ENCODE measurements at places on chromosomes 1 and 21. TPM values are rescaled to one million over a fixed set of nuclear protein-coding genes. Genes with fewer than 3 reads are reported as not detected.

- no peak for DNase-seq
These were observed 9.3 kb downstream of the SLC35A3 start for GRCh38 chr1:99979091-99979490.

C4BPB gene
- total RNA-seq = not detected

OR2M3 gene
- total RNA-seq = not detected

GRCh38 chr1:23930861-23931490 lies 17.8 kb upstream of the CNR2 start:
- no peak for DNase-seq

KCND3 gene
- not detected for total RNA-seq

- no peak for DNase-seq
These were observed 136.5 kb downstream of the FGGY start for GRCh38 chr1:59433440-59433813.

DNA sequence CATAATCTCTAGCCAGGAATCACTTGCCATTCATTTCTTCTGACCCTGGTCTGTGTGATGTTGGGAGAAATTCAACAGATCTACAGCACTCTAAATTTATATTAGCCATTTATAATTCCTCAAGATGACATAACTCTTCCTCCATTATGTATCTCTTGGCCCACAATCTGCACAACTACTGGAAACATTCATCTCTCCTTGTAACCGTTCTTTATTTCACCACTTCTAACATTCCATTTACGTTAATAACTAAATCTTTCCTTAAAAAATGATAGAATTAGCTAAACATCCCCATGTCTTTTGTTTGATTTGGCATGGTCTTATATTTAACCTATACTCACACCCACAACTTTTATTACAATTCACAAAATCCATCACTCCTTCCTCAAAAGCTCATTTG lies 166.0 kb downstream of the COL11A1 start:
- no peak for DNase-seq

GRCh38 chr1:116416854-116417513 lies 43.9 kb downstream of the ATP1A1 start:
- no peak for DNase-seq

- DNase-seq = no peak
These were observed 31.4 kb downstream of the PRDX6 start for GRCh38 chr1:173508541-173508940.

DNA sequence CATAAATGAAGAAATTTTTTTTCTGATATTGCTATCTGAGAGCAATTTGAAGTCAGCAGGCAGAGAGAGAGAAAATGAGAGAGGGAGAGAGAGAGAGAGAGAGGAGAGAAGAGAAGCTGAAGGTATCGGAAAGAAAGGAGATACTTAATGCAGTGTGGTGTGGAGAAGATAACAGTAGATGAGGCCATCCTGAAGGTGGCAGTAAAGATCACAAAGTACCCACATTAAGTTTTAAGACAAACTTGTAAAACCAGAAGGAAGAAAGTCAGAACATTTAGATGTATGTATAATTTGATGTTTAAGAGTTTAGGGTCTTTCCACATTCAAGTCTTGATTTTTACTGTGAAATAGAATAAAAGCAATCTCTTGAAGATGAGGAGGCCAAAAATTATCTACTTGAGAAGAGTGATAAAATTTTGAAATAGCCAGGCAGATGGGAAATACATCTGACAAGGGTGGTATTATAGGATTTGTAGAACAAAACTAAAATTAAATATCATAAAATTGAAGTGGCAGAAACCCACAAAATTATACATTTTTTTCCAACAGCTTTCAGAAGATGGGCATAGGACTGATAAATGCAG lies 1753.4 kb downstream of the MRPL39 start:
- DNase-seq = peak; percentile 20

TFF1 gene
- not detected for total RNA-seq

DNA sequence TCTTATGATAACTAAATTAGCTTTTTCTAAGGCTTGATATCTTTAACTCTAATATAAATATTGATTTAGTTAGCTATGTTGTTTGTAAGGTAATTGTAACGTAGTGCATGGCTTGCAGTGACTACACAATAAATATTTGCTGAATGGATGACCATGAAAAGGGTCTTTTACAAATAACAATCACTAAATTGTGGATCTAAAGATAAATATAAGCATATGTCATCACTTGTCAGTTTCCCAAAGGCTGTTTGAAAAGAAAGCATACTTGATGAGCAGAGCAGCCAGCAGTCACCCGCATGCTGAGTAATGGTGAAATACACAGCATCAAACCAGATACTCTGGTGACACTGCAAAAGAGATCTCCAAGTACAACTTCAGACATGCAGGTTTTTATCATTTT lies 92.5 kb upstream of the FMN2 start:
- DNase-seq = no peak

DPT gene
- total RNA-seq = not detected

DNA sequence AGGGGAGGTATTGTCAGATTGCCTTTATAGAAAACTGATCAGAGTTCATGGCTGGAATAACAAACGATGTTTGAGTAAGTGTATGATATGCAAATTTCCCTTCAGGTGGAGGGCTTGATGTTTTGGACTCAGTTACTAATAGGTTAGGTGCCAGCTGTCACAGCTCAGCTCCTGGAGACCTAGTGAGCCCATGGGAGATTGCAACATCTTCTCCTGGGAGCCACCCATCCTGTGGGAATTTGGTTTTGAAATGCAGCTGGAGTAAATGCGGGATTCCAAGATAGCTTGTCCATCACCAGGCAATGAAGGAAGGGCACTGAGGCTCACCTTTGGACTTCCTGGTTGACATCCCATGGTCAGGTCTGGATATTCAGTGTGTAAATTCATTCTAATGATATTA lies 211.4 kb upstream of the NRIP1 start:
- DNase-seq = no peak

- DNase-seq = no peak
These were observed 106.0 kb downstream of the PTPRU start for GRCh38 chr1:29342351-29342750.
